Stimulated activated CD4-positive, alpha-beta T cell treated with anti-CD3 and anti-CD28 coated beads, Interleukin-1b, Interleukin-23, amount 100 ng/mL, for 48 hours (primary cell): ENCODE measurements at places on chromosomes 12 and 14.

DNA sequence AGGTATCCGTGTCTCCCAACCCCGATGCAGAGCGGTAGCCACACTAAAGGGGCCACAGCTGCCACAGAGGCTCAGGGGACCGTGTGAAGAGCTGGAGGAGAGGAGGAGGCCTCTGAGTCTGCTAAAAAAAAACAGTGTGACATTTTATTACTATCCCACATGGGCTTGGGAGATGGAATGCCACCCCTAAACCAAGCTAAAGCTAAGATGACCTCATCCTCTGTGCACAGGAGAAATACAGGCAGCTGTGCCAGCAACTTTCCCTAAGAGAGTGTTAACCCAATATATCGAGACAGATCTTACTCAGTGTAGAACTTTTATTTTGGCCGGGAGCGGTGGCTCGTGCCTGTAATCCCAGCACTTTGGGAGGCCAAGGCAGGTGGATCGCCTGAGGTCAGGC, 18.0 kb downstream of the BCL2L14 start:
- no peak for DNase-seq

DNA sequence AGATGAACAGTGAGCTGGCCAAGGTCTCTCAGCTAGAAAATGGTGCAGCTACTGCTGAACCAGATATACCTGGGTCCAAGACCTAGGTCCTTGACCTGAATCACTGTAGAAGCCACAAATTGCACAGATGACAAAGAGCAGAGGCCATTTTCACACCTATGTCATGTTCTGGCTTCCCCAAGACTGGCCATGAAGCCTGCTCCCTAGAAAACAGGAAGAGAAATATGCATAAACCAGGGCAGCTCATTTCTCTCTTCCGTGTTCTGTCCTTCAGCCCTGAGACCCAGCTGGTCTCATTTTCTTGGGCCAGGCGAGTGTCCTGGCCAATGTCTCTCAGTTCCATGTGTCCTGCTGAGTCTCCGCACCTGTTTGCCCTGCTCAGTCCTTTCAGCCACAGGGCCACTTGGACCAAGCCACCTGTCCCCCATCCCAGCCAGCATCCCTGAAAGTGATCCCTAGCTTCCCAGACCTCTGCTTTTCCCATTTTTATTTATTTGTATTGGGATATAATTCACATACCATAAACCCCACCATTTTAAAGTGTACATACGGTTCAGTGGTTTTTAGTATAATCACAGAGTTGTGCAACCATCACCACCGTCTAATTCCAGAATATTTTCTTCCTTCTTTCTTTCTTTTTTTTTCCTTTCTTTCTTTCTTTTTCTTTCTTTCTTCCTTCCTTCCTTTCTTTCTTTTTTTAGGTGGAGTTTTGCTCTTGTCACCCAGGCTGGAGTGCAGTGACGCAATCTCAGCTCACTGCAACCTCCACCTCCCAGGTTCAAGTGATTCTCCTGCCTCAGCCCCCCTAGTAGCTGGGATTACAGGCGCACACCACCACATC, 27.0 kb downstream of the P2RX7 start:
- no peak for DNase-seq

DNA sequence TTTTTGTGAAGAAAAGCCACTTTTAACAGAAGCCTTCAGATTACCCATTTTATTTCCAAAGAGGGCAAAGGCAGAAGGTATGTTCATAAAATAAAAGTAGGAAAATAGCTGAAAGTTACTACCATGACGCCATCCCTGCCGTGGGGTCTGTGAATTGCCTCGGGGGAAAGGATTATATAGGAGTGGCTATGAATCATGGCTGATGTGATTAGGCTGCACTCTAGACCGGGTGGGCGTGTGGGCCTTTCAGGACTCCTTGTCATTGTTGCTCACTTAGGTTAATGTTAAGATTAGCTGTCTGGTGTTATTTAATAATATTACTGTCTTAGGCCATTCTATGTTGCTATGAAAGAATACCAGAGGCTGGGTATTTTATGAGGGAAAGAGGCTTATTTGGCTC, 195.5 kb downstream of the EGLN3 start:
- DNase-seq, result no peak

- no peak for DNase-seq
Measured at GRCh38 chr14:104096751-104097700, 11.5 kb downstream of the ASPG start.

GRCh38 chr12:19461999-19462398, 22.7 kb downstream of the AEBP2 start:
- DNase-seq, result no peak
